Neural crest cell (in vitro differentiated cells): ENCODE measurements at places on chromosomes 6 and 20. TPM values are rescaled to one million over a fixed set of nuclear protein-coding genes. Genes with fewer than 3 reads are reported as not detected.

- H3K27me3 ChIP-seq, result peaks cover 5% of the 10 kb centered on the region
- H3K4me1 ChIP-seq, result no peaks in the 10 kb centered on the region
- no peak overlapping the region for H3K27ac ChIP-seq
- H3K36me3 ChIP-seq, result no peaks in the 10 kb centered on the region
- no peak for DNase-seq
- no peak overlapping the region for H3K4me3 ChIP-seq
These were observed 161.8 kb downstream of the NFATC2 start for GRCh38 chr20:51380401-51381385.

- H3K36me3 ChIP-seq, result no peaks in the 10 kb centered on the region
- peaks cover 47% of the 10 kb centered on the region for H3K4me1 ChIP-seq
- peak overlapping the region; percentile 73 for H3K27ac ChIP-seq
- H3K27me3 ChIP-seq, result peaks cover 7% of the 10 kb centered on the region
- no peak for DNase-seq
- H3K4me3 ChIP-seq, result peak overlapping the region; percentile 58
These were observed 520.9 kb downstream of the CD83 start for GRCh38 chr6:14638435-14638905.

- H3K27ac ChIP-seq, result no peak overlapping the region
- H3K27me3 ChIP-seq, result no peaks in the 10 kb centered on the region
- no peak overlapping the region for H3K4me3 ChIP-seq
- H3K4me1 ChIP-seq, result no peaks in the 10 kb centered on the region
- no peaks in the 10 kb centered on the region for H3K36me3 ChIP-seq
These were observed 81.6 kb upstream of the PMEPA1 start for GRCh38 chr20:57791178-57791962.

DNA sequence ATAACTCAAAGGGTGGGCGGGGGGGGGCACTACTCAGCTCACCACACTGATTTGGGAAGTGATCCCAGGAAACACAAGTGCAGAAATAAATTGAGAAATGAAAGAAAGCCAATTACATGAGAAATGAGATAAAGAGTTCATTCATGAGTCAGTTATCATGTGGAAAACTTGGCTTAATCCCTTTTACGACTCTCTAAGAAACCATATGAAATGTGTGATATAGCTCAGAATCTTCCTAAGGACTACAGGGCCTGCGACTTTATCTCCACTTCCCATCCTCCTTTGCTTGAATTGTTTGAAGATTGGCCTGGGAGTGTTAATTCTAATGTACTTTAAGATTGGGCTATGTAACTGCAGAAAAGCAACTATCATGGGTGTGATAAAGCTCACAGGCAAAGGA lies 3.6 kb upstream of the BTN2A2 start:
- peaks cover 5% of the 10 kb centered on the region for H3K36me3 ChIP-seq
- no peaks in the 10 kb centered on the region for H3K27me3 ChIP-seq
- no peak for DNase-seq
- H3K4me3 ChIP-seq, result no peak overlapping the region
- peaks cover 20% of the 10 kb centered on the region for H3K4me1 ChIP-seq

Gene BMP5
- 2.2 and 2.4 TPM in 2 replicates for total RNA-seq

GRCh38 chr6:135183532-135184440 lies 2.7 kb downstream of the MYB start:
- peaks cover 53% of the 10 kb centered on the region for H3K27me3 ChIP-seq
- peaks cover 8% of the 10 kb centered on the region for H3K36me3 ChIP-seq
- peak; percentile 29 for DNase-seq

Gene LY6G6D
- total RNA-seq, result not detected in 2 replicates

DNA sequence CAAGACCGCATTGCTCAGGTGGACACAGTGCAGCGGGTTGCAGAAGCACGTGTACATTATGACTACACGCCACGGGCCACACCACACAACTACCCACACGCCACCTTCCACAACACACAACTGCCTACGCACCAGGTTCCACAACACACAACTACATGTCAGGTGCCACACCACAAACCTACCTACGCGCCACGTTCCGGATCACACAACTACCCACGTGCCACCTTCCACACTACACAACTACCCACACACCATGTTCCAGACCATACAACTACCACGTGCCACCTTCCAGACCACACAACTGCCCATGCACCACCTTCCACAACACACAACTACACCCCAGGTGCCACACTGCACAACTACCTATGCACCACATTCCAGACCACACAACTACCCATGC lies 20.5 kb downstream of the THBS2 start:
- peaks cover 7% of the 10 kb centered on the region for H3K4me1 ChIP-seq
- H3K27me3 ChIP-seq, result no peaks in the 10 kb centered on the region
- no peak overlapping the region for H3K27ac ChIP-seq
- DNase-seq, result no peak
- H3K4me3 ChIP-seq, result no peak overlapping the region

- no peaks in the 10 kb centered on the region for H3K36me3 ChIP-seq
- no peak for DNase-seq
- no peak overlapping the region for H3K27ac ChIP-seq
- no peaks in the 10 kb centered on the region for H3K4me1 ChIP-seq
These were observed 65.8 kb upstream of the E2F3 start for GRCh38 chr6:20335872-20336271.

Gene KIAA0408
- total RNA-seq, result 39.1 and 40.7 TPM in 2 replicates

DNA sequence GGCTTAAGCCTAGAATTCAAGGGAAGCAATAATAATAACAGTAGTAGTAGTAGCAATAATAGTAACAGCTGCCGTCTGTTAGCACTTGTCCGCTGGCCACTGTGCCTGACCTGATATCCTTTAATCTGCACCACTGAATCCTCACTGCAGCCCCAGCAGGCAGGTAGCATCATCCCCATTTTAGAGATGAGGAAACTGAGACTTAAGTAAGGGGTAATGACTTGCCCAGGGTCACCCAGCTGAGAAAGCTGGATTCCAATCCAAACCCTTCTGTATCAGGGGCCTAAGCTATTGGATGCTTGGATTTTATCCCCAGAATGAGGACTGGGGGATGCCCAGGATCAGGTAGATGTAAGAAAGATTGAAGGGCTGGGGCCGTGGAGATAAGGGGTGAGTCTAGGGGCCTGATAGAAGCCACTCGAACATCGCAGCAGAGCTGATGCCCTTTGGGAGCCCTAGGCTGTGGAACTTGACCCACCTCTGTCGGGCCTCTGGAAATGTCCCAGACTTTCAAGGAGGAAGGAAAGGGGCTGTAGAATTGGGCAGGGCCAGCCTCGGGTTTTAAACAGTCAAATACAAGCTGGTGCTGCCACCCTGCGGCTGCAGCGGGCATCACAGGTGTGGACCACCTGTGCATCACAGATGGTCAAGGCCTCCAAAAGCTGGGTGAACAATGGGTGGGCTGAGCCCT lies 102.1 kb upstream of the MYL9 start:
- H3K4me1 ChIP-seq, result no peaks in the 10 kb centered on the region
- no peaks in the 10 kb centered on the region for H3K36me3 ChIP-seq
- H3K27ac ChIP-seq, result no peak overlapping the region
- peaks cover 12% of the 10 kb centered on the region for H3K27me3 ChIP-seq
- DNase-seq, result peak; percentile 79
- no peak overlapping the region for H3K4me3 ChIP-seq

Gene EGFL8
- total RNA-seq, result 39.3 and 44.0 TPM in 2 replicates

DNA sequence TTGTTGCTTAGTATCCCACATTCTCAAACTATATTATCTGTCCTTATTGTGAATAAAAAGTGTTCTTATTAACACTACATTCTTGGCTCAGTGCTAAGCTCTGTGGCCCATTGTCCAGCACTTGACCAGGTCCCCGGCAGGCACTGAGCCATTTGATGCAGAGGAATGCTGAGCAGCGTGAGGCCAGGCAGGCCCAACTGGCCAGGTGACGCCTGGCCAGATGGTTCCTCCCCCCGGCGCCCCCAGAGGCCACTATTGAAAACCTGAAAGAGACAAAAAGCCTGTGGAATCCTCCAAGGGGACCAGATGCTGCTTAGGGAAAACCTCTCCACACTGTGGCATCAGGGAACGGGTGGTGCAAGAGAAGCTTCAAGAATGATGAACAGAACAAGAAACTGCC lies 597.5 kb upstream of the JAG1 start:
- H3K27ac ChIP-seq, result peak overlapping the region; percentile 78
- no peaks in the 10 kb centered on the region for H3K36me3 ChIP-seq
- H3K4me3 ChIP-seq, result peak overlapping the region; percentile 7
- DNase-seq, result no peak

Gene ATAT1
- 58.2 and 62.3 TPM in 2 replicates for total RNA-seq

- DNase-seq, result peak; percentile 60
- H3K27ac ChIP-seq, result no peak overlapping the region
- H3K27me3 ChIP-seq, result no peaks in the 10 kb centered on the region
- no peak overlapping the region for H3K4me3 ChIP-seq
These were observed 79.1 kb downstream of the ELOVL4 start for GRCh38 chr6:79868098-79868722.

DNA sequence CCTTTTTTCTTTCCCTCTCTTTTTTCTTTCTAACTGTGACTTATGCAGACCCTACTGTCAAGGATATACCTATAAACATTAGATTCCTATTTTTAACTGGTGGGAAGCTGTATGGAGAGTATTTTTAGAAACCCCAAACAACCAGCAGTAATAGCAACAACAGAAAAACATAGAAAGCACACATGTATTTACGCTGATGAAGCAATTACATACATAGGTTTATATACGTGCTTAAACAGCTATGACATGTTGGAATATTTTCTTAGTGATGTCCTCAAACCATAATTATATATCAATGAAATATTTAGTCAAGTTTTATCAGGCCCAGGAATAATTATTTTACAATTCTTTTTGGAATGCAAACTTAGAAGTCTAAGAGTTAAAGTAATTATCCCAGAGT lies 294.3 kb upstream of the SOX4 start:
- peaks cover 30% of the 10 kb centered on the region for H3K4me1 ChIP-seq
- H3K27me3 ChIP-seq, result no peaks in the 10 kb centered on the region
- DNase-seq, result no peak
- no peak overlapping the region for H3K27ac ChIP-seq
- H3K4me3 ChIP-seq, result no peak overlapping the region
- H3K36me3 ChIP-seq, result no peaks in the 10 kb centered on the region

Gene SPATS1
- not detected in 2 replicates for total RNA-seq

DNA sequence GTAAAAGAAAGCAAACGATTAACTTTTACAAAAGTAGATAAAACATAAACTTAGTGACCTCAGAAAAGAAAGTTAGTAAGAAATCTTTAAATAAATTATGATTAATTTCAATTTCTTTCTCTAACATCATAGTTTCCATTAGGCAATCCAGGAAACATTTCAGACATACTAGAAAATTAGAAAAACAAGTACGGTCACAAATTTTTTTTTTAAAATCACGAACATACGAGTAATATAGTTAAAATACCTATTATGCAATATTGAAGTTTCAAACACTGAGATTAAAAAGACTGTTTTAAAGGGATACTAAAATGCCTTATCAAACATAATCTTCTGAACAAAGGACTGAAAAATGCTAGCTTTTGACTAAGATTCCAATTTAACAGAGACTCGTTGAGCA lies 26.2 kb downstream of the NOL7 start:
- no peak overlapping the region for H3K4me3 ChIP-seq
- H3K27ac ChIP-seq, result no peak overlapping the region
- no peak for DNase-seq
- no peaks in the 10 kb centered on the region for H3K27me3 ChIP-seq
- H3K4me1 ChIP-seq, result peaks cover 7% of the 10 kb centered on the region

- DNase-seq, result no peak
- no peaks in the 10 kb centered on the region for H3K27me3 ChIP-seq
- H3K27ac ChIP-seq, result no peak overlapping the region
- no peak overlapping the region for H3K4me3 ChIP-seq
- no peaks in the 10 kb centered on the region for H3K36me3 ChIP-seq
- no peaks in the 10 kb centered on the region for H3K4me1 ChIP-seq
These were observed 306.7 kb downstream of the PLCB1 start for GRCh38 chr20:8438748-8439147.

Gene ABCF1
- 93.7 and 98.2 TPM in 2 replicates for total RNA-seq

GRCh38 chr6:12555267-12555666 lies 161.3 kb upstream of the PHACTR1 start:
- H3K36me3 ChIP-seq, result no peaks in the 10 kb centered on the region
- H3K27me3 ChIP-seq, result no peaks in the 10 kb centered on the region
- DNase-seq, result no peak
- no peaks in the 10 kb centered on the region for H3K4me1 ChIP-seq
- H3K4me3 ChIP-seq, result no peak overlapping the region

Gene HRH3
- 0.75 and 0.86 TPM in 2 replicates for total RNA-seq
